ENCODE measurements at places on chromosomes 7 and 10.

GRCh38 chr7:124031919-124032318 lies 948 bp downstream of the TMEM229A start:
- DNase-seq: peak; percentile 42

- DNase-seq: no peak
Measured at GRCh38 chr7:155667241-155667829, 22.9 kb downstream of the RBM33 start.

DNA sequence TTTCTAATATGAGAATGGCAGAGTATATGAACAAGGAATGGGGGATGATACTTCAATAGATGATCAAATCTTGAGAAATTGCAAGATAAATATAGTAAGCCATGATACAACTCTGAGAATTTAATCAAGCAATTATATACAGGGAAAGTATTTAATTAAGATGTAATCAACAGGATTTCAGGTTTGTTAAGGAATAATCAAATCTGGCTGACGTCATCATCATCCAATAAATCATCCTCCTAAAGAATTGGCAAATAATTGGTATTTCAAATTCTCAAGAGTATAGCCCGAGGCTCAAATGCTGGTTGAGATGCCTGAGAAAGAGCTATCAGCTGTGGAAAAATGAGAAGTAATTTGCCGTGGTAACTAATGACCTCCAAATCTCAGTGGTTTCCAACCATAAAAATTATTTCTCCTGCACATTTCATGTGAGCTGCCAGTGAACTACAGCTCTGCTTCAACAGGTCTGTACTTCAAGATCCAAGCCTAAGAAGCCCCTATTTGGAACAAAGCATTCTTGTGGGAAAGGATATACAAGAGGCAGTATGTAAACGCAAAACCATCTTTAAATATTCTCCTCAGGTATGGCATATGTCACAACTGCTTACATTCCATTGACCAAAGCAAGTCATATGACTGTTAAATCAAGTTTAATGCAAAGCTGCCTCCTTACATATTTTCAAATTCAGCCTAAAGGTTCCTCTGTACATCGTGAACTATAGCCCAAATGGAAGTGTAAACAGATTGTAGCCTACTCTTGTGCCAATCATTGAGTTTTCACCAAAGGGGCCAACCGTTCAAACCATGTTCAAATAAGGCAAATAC lies 503.0 kb downstream of the KIF20B start:
- DNase-seq: no peak

GRCh38 chr10:110845756-110846620 lies 25.7 kb upstream of the PDCD4 start:
- no peak for DNase-seq

DNA sequence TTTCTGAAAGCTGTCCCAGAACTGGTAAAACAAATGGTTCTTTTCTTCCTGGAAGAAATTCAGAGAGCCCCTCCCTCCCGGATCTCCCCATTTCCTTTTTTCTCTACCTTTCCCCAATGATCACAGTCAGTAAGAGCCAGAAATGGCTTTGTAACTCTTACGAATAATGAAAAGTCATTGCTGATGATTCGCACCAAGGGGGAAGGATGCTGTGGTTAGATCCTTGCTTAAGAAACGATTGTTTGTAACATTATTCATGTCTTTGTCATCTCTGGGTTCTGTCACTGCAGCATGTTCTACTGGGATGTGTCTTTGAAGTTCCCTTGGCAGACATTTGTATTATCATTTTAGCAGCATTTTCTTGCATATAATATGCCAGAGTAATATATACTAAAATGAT lies 138.9 kb downstream of the CACNB2 start:
- no peak for DNase-seq

DNA sequence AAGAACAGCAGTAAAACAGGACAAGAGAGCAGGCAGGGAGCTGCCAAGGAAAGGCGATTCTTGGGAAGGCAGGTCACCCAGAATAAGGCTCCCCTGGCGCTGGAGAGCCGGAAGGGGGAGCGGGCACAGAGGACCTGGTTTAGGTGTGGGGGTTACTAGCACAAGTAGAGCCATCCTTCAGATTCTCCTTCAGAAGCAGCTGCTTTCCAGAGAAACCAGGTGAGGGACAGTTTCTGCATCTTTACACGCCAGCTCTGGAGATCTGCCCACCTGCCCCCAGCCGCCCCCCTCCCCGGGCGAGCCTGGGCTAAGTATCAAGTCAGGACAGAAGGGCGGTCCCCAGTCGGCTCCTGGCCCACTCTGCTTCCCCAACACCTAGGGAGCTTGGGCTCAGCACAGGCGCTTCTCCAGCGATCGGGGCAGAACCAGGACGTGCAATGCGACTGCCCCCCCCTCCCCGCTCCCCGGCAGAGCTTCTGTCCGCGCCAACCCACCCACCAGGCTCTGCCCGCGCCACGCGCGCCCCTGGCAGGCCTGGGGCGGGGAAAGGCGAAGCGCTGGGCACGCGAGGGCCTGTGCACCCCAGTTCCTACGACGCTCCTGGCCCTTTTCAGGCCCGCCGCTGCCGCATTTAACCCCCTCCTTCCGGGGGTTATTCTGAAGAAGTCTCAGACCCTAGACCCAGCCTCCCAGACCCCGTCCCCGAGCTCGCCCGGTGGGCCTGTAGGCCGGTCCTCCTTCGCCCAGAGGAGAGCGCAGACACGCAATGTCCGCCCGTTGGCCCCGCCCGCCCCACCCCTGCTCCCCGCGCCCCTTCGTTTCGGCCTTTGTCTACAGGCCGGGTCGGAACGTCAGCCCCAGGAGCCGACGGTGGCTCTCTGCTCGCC lies 4.4 kb upstream of the EN2 start:
- DNase-seq: no peak

- DNase-seq: peak; percentile 56
Measured at GRCh38 chr7:76233538-76234281, 32.0 kb downstream of the SRRM3 start.

DNA sequence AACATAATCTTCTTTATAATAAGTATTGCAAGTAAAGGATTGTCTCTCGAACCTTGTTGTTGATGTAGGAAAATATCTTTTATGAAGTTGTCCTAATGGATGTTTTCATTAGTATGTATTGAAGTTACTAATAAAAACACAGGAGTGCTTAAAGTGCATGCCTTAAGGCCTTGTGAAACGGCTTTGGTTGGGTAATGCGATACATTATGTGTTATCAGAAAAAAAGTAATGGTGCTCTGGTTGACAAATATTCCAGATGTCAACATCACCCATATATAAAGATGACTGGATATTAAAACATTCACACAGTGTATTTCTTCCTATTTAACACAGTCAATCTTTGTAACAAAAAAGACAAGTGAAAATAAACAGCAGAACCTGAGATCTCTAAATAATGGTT lies 310.7 kb downstream of the PRKG1 start:
- DNase-seq: no peak

DNA sequence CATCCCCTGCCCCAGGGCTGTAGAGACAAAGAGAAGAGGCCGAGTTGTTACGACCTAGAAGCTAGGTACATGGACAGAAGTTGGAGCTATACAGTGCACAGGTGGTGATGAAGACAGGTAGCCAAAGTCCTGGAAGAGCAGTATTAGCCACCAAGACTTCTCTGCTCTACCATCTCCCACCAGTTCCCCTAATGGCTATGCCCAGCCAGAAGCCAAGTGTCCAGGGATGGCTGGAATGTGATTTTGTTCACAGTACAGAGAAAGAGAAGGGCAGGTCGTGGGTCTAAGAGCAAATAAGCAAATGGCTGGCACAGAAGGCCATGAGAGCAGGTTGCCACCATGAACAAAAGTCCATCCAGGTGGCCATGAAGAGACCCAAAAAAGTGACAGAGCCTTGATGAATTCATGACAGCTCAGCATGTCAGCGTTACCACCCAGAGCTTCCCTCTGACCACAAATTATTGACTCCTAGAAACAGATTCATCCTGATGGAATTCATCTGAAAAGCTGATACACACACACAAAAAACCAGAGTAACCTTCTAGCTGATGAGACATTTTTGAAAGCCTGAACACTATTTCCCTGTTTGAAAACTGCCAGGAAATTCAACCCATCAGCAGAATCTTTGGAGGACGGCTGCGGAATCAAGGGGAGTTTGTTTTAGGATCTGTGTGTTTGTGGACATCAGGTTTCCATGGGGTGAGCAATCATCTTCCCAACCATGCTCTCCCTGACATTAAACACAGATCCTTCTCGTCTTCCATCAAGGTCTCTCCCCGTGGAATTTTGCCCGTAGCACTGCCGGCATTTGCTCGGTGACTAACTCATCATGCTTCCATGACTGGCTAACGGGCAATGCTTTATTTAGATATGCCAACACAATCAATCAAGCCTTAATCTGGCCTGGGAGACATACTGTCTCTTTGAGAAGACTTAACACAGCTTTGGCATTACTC lies 906.7 kb upstream of the AUTS2 start:
- no peak for DNase-seq

DNA sequence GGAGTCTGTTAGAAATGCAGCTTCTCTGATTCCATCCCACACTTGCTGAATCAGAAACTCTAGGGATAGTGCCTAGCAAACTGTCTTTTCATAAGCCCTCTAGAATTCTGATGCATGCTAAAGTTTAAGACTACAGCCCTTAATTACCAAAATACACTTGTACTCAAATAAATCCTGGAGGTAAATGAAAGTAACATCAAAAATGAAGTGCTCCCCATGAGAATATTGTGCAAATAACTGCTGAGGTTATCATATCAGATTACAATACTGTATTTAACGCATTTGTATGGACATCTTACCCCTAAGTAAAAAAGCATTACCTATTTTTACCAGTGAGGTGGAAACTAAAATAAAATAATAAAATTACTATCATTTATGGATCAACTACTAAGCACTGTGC lies 104.7 kb downstream of the CHCHD3 start:
- no peak for DNase-seq

DNA sequence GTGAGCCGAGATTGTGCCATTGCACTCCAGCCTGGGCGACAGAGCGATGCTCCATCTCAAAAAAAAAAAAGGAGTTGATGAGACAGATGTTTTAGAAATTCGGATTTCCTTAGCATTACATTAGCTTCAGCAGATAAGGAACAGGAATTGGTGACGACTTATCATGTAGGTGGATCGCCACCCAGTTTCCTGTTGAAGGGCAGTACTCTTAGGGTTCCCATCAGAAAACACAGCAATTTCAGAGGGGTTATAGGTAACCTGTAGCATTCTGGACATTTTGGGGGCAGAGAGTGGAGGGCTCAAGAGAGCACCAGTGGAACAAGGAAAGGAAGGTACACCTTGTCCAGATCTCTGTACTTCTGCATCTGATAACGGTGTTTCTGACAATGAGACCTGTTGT lies 146.4 kb upstream of the NOBOX start:
- no peak for DNase-seq

DNA sequence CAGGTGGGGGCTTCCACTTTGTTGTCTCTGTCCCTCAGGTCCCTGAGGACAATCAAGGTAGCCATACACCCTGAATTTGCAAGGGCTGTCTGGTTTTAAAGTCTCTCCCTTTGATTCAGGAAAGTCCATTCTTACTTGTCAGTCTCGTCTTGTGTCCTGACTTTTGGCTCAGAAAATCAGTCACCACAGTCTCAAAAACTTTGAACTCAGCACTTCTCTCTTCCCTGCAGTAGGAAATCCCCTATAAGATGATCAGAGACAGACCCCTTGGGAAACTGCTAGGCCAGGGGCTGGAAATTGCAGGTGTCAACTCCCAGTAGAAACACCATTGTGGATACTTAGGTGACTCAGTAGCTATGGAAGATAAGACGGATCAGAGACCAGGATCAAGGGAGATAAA lies 73.1 kb downstream of the CDC123 start:
- no peak for DNase-seq

DNA sequence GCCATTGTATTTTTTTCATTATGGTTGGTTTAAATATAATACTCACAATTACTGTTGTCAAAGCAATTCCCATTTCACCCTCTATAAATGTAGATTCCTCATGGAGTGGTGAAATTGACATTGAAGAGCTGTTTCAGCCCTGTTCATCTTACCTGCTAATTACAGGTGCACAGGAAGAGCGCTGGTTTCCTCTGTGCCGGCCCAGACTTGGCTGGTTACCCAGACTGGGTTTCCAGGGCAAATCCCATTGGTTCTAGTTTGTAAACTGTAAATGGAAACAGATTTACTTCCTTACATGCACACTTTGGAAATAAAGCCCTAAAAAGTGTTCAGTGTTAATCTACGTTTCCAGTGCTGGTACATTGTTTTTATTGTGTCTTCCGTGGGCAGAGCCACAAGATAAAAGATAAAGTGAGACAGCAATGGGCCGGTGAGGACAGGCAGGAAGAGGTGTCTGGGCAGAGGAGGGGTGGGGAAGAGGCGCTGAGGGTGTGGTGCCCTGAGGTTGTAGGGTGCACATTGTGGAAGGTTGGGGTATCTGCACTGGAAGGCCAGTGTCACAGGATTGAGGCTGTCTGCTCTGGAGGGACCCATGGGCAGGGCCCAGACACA lies 71.6 kb upstream of the ZPBP start:
- no peak for DNase-seq

DNA sequence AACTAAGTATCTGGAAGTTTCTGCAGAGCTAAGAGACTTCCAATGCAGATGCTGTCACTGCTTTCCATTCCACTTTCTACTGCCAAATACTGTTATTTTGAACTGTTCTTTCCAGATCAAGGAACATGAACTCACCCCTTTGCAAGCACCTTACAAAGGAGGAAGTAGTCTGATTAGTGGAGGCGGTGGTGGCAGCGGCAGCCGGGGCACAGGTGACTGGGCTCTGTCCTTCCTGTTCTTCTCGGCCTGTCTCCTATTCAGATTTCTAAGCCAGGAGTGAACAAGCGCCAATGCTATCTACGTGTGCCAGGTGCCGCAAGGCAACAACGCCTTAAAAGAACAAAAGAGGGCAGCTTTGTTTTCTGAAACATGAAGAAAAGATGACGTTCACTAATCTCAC lies 44.9 kb downstream of the BEND7 start:
- DNase-seq: no peak

DNA sequence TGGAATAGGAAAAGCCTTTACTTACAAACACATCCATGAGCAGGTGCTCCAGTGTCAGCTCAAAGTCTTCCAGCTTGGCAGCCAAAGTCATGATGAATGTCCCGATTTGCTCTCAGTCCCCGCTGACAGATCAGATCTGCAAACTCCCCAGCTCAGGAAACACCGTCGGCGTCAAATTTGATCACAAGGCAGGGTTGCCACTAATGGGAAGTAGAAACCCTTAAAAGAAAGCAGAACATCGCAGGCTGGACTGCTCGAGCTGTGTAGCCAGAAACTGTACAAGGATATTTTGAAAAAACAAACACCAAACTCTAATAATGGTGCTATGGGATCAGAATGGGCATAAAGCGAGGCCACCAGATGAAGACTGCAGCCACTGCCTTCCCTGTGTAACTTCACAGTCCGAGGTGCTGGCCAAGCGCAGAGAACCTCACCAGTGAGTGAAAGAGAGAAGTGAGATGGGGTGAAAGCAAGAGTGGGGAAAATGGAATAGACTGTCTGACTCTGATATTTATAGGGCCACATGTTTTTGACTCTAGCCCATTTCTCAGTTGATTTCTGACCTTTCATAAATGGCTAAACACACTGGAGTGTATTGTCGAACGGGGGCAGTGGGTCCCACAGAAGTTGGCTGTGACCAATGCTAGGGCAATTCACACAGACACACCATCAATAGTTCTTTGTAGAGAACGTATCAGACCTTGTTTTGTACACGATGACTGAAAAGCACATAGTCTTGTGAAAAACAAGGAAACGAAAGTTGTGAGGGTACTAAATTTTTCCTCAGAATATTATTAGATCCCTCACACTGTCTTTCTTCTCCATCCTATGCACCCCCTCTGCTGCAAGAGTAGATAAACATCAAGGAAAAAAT lies 306.2 kb downstream of the FRMD4A start:
- DNase-seq: no peak

GRCh38 chr10:49175587-49176309 lies 12.4 kb downstream of the TMEM273 start:
- no peak for DNase-seq

All from nucleus accumbens (tissue), 56 donors.